ENCODE measurements at places on chromosomes 11 and 22.

DNA sequence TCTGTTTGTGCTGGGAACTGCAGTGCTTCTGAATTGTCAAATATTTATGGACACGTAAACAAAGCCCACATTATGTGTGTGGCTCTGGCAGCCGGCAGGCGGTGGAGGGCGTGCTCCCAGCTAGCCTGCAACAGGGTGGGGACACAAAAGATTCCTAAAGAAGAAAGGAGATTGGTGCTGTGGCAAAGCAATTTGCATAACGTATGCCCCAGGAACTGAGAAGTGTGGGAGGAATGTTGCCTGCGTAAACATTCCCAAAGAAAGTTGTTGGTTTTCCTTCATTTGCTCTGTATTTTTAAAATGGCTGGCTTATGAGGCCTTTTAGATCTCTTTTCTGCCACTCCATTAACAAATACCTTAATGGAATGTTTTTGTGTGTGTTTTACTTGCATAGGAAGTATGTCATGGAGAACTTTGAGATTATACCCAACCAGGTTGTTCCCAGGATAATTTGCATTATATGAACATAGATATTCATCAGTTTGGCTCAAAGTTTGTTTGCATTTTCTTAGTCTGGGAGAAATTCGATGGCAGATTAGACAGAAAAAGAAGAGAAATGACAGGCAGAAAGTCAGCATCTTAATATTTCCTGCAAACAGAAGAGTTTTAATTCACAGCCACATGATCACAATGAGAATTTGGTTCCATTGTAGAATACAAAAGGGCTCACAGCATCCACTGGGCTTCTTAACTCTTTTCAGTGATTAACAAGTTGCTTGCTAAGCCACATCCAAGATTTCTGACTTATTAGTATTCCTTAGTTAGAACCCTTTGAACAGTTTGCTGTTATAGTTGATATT, 41.8 kb upstream of the DLAT start:
- no peak for DNase-seq

DNA sequence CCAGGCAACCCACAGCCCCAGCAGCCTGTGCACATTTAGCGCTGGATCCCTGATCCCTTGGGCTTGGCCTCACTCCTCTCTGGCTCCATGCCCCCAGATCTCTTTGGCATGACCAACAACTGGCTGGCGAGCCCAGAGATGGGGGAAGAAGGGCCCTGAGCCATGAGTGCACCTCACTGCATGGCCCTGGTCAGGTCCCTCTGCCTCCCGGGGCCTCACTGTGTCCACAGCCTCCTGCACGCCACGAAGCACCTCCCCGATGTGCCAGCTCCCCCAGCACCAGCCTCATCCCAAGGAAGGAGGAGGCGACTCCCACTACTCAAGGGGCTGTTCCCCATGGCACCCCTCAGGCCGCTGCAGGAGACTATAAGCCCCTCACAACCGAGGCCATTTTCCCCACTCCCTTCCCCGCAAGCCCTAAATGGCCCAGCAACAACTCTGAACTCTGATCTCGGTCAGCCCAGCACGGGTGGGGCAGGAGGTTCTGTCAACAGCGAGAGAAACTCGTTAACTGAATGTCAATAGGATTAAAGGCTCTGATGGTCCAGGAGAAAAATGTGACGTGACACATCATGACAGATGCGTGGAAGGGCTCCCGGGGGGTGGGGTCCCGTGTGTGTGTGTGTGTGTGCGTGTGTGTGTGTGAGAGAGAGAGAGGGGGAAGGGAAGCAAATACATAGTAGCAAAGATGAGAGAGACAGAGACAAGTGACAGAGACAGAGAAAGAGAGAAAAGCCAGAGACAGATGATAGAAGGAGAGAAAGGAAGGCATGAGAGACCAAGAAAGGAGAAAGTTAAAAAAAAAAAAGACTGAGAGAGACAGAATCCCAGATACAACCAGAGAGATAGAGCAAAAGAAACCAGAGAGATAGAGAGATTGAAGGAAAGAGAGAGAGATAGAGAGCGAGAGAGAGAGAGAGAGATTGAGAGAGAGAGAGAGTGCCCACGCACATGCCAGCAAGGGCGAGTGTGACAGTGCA, 28.4 kb upstream of the SYT7 start:
- no peak for DNase-seq

GRCh38 chr11:36407356-36407755, 102.7 kb downstream of the TRAF6 start:
- no peak for DNase-seq

GRCh38 chr11:61963282-61964057, 4.0 kb downstream of the FTH1 start:
- DNase-seq, result no peak

Measured in activated T-cell treated with anti-CD3 and anti-CD28 coated beads, Interleukin-2, amount 50 U/mL, for 4 hours (primary cell).